ENCODE measurements at places on chromosomes 13 and 19.

- DNase-seq: no peak
Measured at GRCh38 chr19:610801-611480, 21.3 kb downstream of the HCN2 start.

DNA sequence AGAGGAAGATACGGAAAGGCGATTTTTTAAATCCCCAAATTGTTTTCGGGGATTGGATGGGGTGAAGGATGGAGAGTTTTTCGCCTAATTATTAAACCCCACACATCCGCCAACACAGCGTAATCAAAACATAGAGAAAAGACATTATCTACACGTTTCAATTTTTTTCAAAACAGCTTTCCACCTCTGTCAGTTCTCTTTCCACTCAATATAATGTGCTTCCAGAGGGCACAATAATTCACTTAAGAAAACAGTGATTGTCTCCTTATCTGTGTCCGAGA is 435 bp upstream of the OBI1 start:
- no peak for DNase-seq

GRCh38 chr13:37068962-37069361 is 9.5 kb upstream of the SUPT20H start:
- DNase-seq: no peak

- no peak for DNase-seq
Measured at GRCh38 chr13:108402850-108403249, 133.3 kb downstream of the TNFSF13B start.

- no peak for DNase-seq
Measured at GRCh38 chr13:25922376-25922775, 129.4 kb downstream of the SHISA2 start.

DNA sequence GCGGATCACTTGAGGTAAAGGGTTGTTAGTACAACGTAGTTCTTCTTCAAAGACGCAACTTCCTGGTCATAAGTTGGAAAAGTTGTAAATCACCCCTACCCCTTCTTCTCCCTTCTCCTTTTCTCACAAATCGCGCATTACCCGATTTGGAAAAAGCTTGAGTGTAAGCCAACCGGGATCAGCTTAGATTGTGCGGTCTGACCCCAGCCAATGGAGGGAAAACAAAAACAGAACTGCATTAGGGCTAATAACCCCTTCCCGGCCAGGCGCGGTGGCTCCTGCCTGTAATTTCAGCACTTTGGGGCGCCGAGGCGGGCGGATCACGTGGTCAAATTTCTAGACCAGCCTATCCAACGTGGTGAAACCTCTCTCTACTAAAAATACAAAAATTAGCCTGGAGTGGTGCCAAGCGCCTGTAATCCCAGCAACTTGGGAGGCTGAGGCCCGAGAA is 806 bp downstream of the ZNF90 start:
- DNase-seq: no peak

GRCh38 chr19:18017275-18018083 is 9.5 kb downstream of the ARRDC2 start:
- no peak for DNase-seq
